ENCODE measurements at places on chromosomes 1 and 21. TPM values are rescaled to one million over a fixed set of nuclear protein-coding genes. Genes with fewer than 3 reads are reported as not detected.

DNA sequence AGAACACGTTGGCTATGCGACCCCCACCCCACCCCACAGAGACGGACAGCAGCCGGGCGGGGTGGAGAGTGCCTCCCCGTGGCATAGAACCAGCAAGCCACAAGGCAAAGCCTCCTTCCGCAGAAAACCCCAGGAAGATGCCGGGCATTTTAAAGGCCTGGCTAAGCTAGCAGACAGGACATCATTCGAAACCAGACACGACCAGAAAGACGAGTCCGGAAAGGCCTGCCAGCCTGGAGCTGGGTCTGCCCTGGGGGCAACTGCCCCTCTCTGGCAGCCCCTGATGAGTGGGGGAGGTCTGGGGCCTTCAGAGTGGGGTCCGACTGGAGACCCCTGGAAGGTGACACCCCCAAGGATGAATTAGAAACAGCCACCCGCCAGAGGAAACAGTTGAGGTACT lies 8.5 kb downstream of the FTCD start:
- peaks cover 10% of the 10 kb centered on the region for H3K4me1 ChIP-seq
- DNase-seq = no peak
- H3K27me3 ChIP-seq = no peaks in the 10 kb centered on the region

The FAM229A gene
- total RNA-seq = 3.1 TPM

DNA sequence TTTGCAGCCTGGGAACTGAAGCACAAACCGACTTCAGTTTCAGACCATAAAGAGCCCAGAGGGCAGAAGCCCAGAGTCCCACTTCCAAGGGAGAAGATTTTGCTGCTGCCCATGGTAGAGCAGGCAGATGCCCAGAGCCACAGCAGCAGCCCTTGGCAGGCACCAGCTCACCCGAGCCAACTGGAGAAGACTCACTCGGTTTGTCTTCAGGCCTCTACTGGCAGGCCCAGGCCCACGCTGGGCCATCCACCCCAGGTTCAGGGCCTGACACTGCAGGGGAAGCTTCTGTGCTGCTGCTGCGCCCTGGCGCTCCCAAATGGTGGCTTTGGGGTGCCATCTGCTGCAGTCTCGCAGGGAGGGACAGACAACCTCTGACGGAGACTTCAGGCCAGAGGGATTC lies 33.3 kb downstream of the SLC66A1 start:
- no peak overlapping the region for H3K27ac ChIP-seq
- no peaks in the 10 kb centered on the region for H3K4me1 ChIP-seq
- H3K4me3 ChIP-seq = no peak overlapping the region

DNA sequence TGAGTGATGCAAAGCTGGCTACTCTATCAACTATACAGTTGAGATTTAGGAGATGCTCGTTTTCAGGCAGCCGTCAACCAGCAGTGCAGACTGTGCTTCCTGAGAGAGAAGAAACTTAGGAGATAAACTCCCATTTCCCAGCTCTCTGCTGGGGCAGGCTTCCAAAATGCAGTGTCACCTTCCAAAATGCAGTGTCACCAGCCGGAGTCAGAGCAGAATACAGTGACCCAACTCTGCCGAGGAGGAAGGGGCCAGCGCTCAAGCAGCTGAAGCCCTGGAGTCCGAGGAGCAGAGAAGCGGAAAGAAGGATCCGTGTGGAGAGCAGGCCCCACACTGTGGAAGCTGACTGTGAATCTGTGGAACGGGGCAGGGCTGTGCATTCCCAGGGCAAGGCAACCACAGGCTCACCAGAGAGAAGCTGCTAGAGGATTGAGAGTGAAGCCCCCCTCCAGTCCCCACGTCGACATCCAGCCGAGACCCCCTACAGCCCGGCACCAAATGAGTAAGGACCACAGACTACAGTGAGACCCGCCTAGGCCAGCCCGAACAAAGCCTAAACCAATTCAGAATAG lies 703 bp upstream of the KRTAP12-1 start:
- H3K36me3 ChIP-seq = no peaks in the 10 kb centered on the region
- H3K4me1 ChIP-seq = peaks cover 6% of the 10 kb centered on the region
- H3K27ac ChIP-seq = no peak overlapping the region
- H3K27me3 ChIP-seq = no peaks in the 10 kb centered on the region
- no peak for DNase-seq

DNA sequence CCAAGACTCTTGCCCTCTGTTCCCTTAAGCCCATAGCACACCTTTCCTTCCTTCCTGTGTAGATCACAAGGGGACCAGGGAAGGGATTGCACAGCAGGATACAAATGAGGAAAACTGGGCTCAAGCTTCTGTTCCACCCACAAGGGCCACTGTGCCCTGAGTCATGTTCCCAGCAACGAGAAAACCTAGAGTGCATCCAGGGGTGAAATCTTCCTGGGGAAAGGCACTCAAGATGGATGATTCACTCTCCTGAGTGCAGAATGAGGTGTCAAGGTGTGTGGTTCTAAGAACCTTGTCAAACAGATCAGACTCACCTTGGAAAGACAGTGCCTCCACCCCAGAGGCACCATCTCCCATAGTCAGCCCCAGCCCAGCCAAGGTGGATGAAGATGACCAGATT lies 40.7 kb upstream of the EYA3 start:
- no peak for DNase-seq
- no peaks in the 10 kb centered on the region for H3K36me3 ChIP-seq
- H3K4me3 ChIP-seq = no peak overlapping the region
- H3K27me3 ChIP-seq = no peaks in the 10 kb centered on the region
- no peak overlapping the region for H3K27ac ChIP-seq

GRCh38 chr1:233111731-233112130 lies 161.3 kb downstream of the NTPCR start:
- H3K27me3 ChIP-seq = no peaks in the 10 kb centered on the region
- no peak overlapping the region for H3K4me3 ChIP-seq
- H3K4me1 ChIP-seq = no peaks in the 10 kb centered on the region

GRCh38 chr1:98133131-98133530 lies 212.3 kb upstream of the DPYD start:
- H3K4me3 ChIP-seq = no peak overlapping the region
- H3K4me1 ChIP-seq = no peaks in the 10 kb centered on the region
- no peaks in the 10 kb centered on the region for H3K36me3 ChIP-seq

The ACTN2 gene
- not detected for total RNA-seq

DNA sequence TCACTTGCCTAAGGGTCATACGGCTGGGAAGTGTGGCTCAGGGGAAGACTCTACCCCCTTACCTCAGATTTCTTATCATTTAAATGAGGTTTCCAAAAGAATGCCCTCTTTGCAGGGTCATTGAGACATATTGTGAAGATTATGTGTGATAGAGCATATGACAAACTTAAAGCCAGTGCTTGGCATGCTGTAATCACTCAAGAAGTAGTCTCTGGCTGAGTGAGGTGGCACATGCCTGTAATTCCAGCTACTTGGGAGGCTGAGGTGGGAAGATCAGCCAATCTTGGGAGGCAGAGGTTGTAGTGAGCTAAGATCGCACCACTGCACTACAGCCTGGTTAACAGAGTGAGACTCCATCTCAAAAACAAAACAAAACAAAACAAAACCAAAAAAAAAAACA lies 7.5 kb upstream of the LDLRAD2 start:
- H3K27me3 ChIP-seq = no peaks in the 10 kb centered on the region
- H3K36me3 ChIP-seq = no peaks in the 10 kb centered on the region
- H3K27ac ChIP-seq = no peak overlapping the region
- H3K4me3 ChIP-seq = no peak overlapping the region
- peak; percentile 38 for DNase-seq
- H3K4me1 ChIP-seq = no peaks in the 10 kb centered on the region

GRCh38 chr1:185573677-185574076 lies 160.5 kb upstream of the HMCN1 start:
- H3K36me3 ChIP-seq = no peaks in the 10 kb centered on the region
- no peaks in the 10 kb centered on the region for H3K27me3 ChIP-seq
- no peak overlapping the region for H3K27ac ChIP-seq
- H3K4me1 ChIP-seq = peaks cover 40% of the 10 kb centered on the region

The OR2T33 gene
- not detected for total RNA-seq

The CLEC20A gene
- not detected for total RNA-seq

DNA sequence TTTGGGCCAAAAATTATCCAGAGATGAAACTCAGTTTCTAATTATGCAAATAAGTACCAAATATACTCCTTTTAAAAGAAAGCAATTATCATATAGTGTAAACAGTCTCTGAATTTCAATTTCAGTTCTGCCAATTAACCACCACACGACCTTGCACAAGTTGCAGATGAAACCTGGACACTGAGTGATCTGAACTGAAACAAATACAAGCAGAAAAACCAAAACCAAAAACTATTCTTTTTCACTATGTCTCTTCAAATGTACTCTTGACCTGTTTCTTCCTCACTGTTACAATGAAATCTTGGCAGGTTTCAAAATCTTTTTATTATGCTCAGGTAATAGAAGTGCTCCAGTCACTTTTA lies 79.2 kb downstream of the TYW3 start:
- no peak overlapping the region for H3K4me3 ChIP-seq
- peaks cover 6% of the 10 kb centered on the region for H3K4me1 ChIP-seq
- DNase-seq = no peak
- no peaks in the 10 kb centered on the region for H3K27me3 ChIP-seq

DNA sequence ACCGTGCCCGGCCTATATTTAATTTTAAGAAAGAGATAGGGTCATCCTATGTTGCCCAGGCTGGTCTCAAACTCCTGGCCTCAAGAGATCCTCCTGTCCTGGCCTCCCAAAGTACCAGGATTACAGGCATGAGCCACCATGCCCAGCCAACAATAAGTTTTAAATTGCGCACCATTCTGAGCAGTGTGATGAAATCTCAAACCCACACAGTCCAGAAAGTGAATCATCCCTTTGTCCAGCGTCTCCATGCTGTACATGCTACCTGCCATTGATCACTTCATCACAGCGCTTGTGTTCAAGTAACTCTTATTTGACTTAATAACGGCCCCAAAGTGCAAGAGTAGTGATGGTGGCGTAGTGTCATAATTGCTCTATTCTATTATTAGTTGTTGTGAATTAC lies 75.4 kb downstream of the APP start:
- H3K27ac ChIP-seq = no peak overlapping the region
- H3K27me3 ChIP-seq = no peaks in the 10 kb centered on the region
- H3K4me3 ChIP-seq = no peak overlapping the region
- H3K4me1 ChIP-seq = no peaks in the 10 kb centered on the region

DNA sequence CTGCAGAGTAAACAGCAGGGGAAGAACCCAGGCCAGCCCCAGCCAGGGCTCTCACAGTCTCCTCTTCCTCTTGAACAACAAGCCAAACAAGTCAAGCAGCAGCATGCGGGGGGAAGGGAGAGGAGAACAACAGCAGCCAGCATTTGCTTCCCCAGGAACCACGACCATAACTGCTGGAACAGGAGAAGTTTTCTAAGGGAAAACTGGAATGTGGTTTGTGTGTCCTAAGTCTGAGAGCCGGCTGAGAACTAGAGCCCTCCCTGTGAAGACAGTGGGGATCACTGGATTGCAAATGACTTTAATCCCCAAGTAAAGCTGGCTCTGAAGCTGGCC lies 48.2 kb downstream of the COQ8A start:
- no peak overlapping the region for H3K4me3 ChIP-seq
- no peaks in the 10 kb centered on the region for H3K27me3 ChIP-seq
- H3K36me3 ChIP-seq = no peaks in the 10 kb centered on the region
- no peak for DNase-seq
- H3K4me1 ChIP-seq = no peaks in the 10 kb centered on the region
- H3K27ac ChIP-seq = no peak overlapping the region

GRCh38 chr21:14215971-14216641 lies at the start of gene RBM11:
Gene RBM11, plus strand, starts transcription at chr21:14216157. Its CDS starts 30 bp downstream, at chr21:14216187.
- H3K4me1 ChIP-seq = no peaks in the 10 kb centered on the region
- DNase-seq = peak; percentile 45
- H3K36me3 ChIP-seq = no peaks in the 10 kb centered on the region
- no peaks in the 10 kb centered on the region for H3K27me3 ChIP-seq

The ADAR gene
- 144 TPM for total RNA-seq

The NRDC gene
- total RNA-seq = 140 TPM

The KRTAP11-1 gene
- not detected for total RNA-seq

- no peak for DNase-seq
- H3K4me3 ChIP-seq = no peak overlapping the region
- H3K27ac ChIP-seq = no peak overlapping the region
- no peaks in the 10 kb centered on the region for H3K27me3 ChIP-seq
Measured at GRCh38 chr1:181140398-181140797, 51.9 kb downstream of the IER5 start.

DNA sequence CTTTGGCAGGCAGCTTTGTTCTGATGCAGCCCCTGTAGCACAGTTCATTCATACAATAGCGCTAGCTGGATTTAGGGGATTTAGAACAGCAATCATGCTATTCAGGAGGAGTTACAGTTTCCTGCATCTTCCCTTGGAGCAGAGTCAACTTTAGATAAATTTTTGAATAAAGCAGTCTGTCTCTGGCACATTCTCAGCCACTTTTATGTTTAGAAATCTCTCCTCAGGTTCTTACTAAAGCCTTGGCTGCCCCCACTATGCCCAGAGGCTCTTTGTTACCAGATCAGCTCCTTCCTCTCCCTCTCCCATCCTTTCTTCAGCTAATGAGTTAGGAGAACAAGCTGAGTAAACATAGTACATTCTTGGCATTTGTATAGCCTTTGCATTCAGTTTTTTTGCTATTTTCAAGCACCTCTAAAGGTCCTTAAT lies 17.0 kb upstream of the PIGC start:
- DNase-seq = no peak
- no peaks in the 10 kb centered on the region for H3K27me3 ChIP-seq
- no peaks in the 10 kb centered on the region for H3K4me1 ChIP-seq
- no peak overlapping the region for H3K27ac ChIP-seq
- H3K4me3 ChIP-seq = no peak overlapping the region
- H3K36me3 ChIP-seq = no peaks in the 10 kb centered on the region

DNA sequence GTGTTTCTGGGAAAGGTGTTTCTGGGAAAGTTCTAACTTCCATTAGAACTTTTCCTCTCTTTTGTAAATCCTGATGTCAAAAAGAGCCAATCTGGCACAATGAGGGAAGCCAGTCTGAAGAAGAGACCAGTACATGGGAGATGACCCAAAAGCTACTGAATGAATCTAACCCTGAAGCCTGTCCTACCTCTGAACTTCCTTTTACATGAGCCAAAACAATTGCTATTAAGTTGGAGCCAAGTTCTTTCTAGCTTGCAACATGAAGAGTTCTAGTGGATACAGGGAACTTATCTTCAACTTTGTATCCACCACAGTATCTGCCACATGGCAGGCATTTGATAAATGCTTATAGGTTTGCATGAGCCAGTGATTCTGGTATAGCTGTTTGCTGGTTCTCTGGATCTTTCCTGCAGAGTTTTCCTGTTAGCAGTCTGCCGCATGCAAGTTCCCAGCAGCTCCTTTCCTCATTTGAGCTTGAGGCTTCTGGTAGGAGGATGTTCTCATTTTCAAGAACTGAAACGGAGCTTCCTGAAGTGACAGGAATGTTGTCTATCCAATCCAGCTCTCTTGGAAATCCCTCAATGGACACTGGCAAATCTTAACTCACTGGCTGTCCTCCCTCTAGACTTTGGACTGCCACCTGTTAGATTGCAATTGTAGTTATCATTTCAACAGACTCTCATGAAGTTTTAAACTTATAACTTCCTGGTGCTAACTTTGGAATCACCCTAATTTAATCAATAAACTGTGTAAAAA lies 73.1 kb upstream of the LPGAT1 start:
- H3K36me3 ChIP-seq = no peaks in the 10 kb centered on the region
- no peaks in the 10 kb centered on the region for H3K27me3 ChIP-seq
- no peak for DNase-seq
- no peak overlapping the region for H3K27ac ChIP-seq
- H3K4me1 ChIP-seq = no peaks in the 10 kb centered on the region
- H3K4me3 ChIP-seq = no peak overlapping the region

All from Karpas-422 (cell line).